Ovary (tissue), 10 donors: ENCODE measurements at places on chromosomes 11 and 22.

DNA sequence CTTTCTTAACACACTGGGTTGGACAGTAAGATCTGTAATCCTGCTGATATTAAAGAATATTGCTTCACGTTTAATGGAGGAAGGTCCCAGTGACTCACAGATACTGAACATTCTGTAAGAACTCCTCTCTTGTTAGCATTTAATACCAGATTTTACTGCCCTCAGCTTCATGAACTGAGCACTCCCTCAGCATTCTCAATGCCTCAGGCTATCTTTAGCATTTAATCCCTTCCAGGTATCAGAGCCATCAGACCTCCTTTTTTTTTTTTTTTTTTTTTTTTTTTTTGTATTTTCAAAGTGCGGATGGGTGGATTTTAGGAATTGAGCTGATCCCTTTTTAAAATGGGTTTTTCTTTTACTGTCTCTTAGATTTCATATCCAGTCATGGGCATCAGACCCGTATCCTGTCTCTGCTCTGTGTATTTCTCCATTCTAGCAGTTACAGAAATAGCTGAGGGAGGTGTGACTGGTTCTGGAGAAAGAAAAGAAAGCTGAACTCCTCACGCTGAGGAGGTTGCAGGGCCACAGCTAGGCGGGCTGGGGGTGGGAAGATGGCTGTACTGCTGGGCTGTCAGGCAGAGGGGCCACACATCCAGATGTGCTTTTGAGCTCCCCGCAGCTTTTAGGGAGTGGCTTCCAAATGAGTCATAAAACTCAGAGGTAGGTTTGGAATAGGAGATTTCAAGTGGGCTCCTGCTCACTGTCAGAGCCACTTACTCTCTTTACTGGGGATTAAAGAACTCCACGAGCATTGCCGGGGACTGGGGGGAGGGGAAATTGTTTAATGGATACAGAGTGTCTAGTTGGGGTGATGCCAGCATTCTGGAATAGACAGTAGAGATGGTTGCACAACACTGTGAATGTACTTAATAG is 97.0 kb downstream of the SYT9 start:
- no peak for DNase-seq

GRCh38 chr11:107014871-107015270 is 3.4 kb downstream of the GUCY1A2 start:
- no peak for DNase-seq

DNA sequence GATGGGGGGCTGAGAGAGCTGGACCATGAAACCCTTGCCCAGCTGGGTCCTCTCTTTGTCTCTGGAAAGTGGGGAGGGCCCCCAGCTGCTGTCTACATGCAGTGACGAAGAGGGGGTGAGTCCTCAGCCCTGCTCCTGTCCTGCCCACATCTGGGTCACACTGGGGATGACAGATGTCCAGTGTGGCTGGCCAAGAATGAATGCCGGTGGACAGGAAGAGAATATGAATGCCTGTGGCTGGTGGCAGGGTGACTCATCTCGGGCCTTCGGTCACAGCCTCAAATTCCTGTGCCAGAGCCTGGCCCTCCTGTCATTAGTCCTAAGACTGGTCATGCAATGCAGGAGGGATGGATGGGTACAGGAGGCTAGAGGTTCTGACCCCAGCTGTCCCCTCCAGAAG is 2.2 kb upstream of the PNPLA3 start:
- no peak for DNase-seq

- DNase-seq: no peak
Measured at GRCh38 chr11:20197881-20198280, 37.6 kb upstream of the DBX1 start.

- no peak for DNase-seq
Measured at GRCh38 chr11:129458756-129459535, 83.3 kb downstream of the BARX2 start.

DNA sequence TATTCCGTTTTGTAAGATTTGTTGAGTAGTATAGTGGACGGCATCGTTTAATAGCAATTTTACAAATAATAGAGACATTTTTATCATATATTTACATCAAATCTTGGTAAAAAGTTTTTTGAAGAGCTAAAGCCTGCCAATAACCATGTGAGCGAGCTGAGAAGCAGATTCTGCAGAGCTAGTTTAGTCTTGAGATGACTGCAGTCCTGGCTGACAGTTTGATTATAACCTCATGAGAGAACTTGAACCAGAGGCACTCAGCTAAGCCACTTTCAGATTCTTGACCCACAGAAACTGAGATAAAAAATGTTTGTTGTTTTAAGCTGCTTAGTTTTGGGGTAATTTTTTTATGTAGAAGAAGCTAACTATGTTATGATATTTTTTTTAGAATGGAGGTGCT is 78.9 kb downstream of the PDE3B start:
- DNase-seq: no peak

- no peak for DNase-seq
Measured at GRCh38 chr11:74288161-74288560, 23.3 kb downstream of the P4HA3 start.

DNA sequence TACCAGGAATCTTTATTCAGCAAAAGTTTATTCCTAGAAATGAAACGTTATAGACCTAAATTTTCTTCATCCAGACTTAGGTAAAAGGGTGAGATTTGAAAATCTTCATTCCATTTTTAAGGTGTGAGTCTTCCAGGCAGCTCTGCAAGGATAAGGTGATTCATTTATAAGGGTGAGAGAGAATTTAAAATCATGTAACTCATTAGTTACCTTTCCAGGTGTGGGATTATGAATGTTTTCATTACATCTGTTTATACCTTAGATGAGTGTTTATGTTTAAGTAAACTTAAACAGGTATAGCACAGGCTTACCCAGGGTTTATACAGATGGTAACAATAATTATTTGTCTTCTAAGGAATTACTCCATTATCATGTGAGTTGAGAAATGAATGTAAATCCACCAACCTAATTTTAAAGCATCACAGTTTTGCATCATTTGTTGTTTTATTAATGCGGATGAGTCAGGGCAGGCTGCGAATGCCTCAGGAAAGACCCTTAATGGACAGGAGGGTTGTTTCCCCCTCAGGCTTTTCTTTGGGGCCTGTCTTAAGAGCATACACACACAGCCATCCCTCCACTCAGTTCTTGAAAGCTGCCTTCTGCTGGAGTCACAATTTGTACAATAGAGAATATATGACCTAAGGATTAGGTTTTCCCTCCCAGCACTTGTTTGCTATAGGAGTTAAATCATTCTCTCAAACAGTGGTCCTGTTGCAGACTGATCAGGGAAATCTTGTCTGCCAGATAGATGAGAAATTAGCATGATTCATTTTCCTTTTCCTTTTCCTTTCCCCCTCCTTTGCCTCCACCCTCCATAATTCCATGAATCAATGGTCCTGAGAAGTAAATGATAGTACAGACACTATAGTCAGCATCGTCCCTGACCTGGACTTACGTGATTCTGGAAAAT is 3.0 kb downstream of the PRSS23 start:
- no peak for DNase-seq

GRCh38 chr11:114820621-114821020 is 142.3 kb downstream of the NXPE2 start:
- no peak for DNase-seq

GRCh38 chr22:49425356-49425755 is 402.3 kb downstream of the BRD1 start:
- no peak for DNase-seq

DNA sequence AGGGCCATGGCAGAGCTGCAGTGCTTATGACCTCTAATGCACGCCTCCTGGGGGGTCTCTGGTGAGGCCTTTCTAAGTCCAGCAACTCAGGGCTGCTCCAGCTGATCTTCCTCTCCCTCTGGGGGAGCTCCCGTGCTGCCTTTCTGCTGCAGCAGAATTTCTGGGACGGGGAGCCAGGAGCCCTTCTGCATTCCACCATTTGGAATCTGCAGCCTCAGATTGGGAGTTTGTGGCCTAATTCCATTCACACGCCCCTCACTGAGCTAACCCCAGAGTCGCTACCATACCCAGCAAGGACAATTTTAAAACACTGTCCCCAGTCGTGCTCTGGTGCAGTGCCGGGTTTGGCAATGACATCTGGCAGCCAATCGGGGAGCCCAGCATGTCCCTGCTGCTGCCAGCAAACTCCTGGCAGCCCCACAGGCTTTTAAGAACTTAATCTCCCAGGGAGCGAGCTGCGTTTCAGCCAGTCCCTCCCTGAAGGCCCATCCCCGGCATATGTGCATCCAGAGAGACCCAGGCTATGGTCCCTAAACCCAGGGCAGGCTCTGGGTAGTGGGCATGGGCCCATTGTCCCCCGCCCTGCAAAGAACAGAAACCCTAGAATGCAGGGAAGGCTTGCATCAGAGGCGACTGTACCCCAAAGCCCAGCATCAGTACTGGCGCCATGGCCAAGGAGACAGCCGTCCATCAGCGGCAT is 4.7 kb downstream of the SHANK2 start:
- DNase-seq: no peak

DNA sequence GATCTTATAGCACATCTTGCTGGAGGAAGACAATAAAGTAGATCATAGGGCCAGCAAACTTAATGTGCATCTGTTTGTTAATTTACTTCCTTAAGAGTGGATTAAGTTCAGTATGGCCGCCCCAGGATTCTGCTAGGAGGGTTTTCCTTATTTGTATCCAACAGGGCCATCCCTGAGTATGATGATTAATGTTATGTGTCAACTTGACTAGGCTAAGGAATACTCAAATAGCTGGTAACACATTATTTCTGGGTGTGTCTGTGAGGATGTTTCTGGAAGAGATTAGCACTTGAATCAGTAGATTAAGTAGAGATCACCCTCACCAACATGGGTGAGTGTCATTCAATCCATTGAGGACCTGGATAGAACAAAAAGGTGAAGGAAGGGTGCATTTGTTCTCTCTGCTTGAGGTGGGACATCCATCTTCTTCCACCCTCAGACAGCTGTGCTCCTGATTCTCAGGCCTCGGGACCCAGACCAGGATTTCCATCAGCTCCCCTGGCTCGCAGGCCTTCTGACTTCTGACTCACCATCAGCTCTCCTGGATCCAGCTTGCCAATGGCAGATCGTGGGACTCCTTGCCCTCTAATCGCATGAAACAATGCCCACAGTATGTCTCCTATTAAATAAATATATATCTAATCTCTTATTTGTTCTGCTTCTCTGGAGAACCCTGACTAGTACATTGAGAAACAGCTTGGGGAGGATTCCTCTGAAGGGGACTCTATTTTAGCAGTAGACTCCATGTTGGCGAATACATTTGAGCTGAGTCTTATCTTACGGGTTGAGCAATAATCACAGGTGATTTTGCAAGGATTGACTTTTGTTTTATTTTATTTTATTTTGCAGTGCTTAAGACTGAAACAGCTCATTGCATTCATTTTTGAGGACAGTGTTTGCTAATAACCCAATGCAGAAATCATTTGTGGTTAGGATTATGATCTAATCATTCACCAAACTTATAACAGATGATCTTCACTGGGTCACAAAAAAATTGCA is 9.0 kb upstream of the ZBTB44 start:
- DNase-seq: no peak

GRCh38 chr22:43217285-43218030 is 30.5 kb upstream of the TTLL12 start:
- DNase-seq: no peak

- no peak for DNase-seq
Measured at GRCh38 chr11:127493330-127494022, 492.9 kb upstream of the KIRREL3 start.

DNA sequence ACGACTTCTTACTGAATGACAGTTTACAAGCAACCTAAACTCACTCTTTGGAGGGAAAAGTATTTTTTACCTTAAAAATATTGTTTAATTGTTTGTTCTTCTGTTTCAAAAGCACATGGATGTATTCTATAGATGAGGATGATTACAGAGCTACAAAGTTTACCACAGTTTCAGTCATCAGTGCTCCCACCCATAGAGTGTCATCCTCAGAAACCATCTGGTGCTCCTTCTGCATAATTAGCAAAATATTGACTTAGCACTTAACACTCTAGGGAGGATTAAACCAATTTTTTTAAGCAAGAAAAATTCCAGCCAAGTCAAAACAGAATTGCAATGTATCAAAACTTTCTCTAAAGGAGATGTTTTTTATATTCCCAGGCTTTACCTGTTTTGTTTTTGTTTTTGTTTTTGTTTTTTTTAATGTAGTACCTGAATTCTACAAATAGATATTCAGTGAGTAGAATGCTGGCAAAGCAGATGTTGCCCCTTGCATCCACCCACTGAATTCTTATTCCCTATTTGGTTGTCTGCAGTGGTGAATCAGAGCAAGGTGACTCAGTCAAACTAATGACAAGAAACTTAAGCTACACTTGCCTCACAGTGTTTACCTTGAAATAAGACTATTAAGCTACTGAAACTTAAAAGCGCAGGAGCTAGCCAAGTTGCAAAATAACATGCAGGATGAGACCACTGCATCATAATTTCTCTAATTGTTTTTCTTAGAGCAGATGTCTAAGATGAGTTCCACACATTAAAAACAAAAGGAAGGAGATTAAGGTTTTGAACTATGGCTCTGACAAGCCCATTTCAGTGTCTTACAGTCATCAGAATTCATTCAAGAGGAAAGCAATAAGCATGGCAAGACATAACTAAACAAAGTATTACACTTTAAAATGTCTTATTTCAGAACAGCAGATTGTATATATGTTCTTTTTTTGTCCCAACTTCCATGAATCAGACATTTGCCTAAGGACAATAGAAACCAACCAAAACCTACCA is 155.1 kb upstream of the SOX6 start:
- no peak for DNase-seq

DNA sequence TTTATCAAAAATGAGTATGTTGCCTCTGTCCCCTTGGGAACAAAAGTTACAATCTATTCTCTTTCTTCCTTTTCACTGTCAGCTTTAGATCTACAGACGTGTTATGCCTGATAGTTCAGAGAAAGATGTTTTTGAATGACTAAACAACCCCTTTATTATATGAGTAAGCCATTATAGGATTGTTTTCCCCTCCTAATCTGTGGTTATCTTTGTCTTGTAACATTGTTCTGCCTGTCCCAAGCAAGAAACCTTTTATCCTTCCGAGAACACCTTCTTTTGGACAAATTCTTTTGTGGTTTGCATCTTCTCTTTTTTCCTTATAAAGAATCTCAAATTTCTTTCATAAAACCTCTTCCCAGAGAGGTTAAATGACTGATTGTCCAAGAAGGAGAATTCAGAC is 208.4 kb downstream of the DDX10 start:
- DNase-seq: no peak

DNA sequence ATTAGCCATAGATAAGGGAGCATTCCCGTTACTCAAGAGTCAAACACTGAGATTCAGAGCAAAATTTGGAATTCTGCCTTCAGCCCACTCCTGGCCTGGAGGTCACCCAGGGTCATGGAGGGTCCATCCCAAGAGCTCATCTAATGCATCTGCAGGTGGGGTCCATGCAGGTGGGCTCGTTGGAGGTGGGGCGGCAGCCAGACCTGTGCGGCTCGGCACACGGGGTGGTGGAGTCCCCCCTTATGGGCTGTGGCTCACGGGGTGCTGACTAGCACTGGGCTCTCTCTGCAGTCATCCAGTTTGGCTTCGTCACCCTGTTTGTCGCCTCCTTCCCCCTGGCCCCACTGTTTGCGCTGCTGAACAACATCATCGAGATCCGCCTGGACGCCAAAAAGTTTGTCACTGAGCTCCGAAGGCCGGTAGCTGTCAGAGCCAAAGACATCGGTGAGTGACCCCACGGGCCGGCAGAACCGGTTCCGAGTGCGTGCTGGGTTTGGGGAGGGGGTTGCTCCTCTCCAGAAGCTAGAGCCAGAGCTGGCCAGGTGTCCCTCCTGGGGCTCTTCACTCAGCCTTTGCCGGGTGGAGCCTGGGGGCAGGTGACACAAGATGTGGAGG is 32.4 kb upstream of the FADD start:
- no peak for DNase-seq

- DNase-seq: no peak
Measured at GRCh38 chr22:30874431-30875370, 93.9 kb downstream of the MORC2 start.

- no peak for DNase-seq
Measured at GRCh38 chr11:17805043-17805442, 70.5 kb downstream of the KCNC1 start.

- DNase-seq: no peak
Measured at GRCh38 chr11:84673753-84674152, 953.4 kb downstream of the DLG2 start.
